Astrocyte (in vitro differentiated cells and primary cell): ENCODE measurements at places on chromosomes 3 and 15. TPM values are rescaled to one million over a fixed set of nuclear protein-coding genes. Genes with fewer than 3 reads are reported as not detected.

- H3K36me3 ChIP-seq: no peaks in the 10 kb centered on the region
- H3K4me1 ChIP-seq: peaks cover 4% of the 10 kb centered on the region
- no peaks in the 10 kb centered on the region for H3K27me3 ChIP-seq
- DNase-seq: no peak
- H3K4me3 ChIP-seq: no peak overlapping the region
Observed at GRCh38 chr3:143081844-143082778, 37.5 kb upstream of the CHST2 start.

- H3K4me1 ChIP-seq: no peaks in the 10 kb centered on the region
- no peaks in the 10 kb centered on the region for H3K36me3 ChIP-seq
- no peak overlapping the region for H3K27ac ChIP-seq
Observed at GRCh38 chr3:126732281-126733060, 28.4 kb downstream of the CHCHD6 start.

DNA sequence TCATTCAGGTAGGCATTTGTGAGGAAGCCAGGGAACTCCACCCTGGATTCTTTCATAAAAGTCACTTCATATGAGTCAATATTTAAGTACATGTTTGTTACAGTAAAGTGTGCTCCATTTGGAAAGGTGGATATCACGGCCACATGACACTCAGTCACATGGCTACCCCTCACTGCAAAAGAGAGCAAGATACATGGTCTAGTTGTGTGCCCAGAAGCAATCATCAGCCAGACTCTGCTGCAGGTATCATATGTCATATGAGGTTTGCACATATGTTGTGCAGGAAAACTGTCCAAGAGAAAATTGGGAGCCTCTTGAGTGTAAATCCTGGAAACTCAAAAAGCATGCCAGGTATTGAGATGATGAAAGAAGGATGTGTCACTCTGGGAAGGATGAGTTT lies 55.0 kb upstream of the NMNAT3 start:
- no peaks in the 10 kb centered on the region for H3K27me3 ChIP-seq
- no peak overlapping the region for H3K4me3 ChIP-seq
- no peaks in the 10 kb centered on the region for H3K36me3 ChIP-seq
- DNase-seq: no peak
- no peaks in the 10 kb centered on the region for H3K4me1 ChIP-seq
- no peak overlapping the region for H3K27ac ChIP-seq

DNA sequence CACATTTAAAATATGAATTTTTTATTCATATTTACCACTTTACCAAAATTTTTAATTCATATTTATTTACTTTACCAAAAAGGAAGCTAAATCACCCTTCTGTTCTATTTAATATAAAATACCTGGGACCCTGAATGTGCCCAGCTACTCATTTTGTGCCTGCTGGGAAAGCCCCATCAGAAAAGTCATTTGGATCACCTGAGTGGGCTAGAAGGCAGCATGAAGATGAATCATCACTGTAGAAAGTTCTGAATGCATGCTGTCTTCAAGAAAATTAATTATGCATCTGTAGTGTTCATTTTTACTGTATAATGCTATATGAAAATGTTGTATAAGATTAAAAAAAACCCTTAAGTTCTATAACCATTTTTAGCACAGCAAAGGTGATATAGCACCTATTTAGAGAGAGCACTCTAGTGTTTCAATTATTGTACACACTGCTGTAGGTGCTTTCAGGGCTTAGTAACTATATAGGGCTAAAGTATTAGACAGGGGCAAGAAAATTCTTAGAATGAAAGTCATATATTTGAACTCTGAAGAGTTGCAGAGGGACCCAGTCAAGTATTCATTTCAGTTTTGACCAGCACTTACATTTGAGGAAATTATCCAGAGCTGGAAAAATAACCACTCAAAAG lies 175.1 kb downstream of the NFKBIZ start:
- H3K36me3 ChIP-seq: no peaks in the 10 kb centered on the region
- H3K4me3 ChIP-seq: no peak overlapping the region
- no peaks in the 10 kb centered on the region for H3K27me3 ChIP-seq
- no peak overlapping the region for H3K27ac ChIP-seq
- DNase-seq: no peak
- H3K4me1 ChIP-seq: no peaks in the 10 kb centered on the region

GRCh38 chr3:132020058-132020457 lies 14.8 kb downstream of the CPNE4 start:
- no peak for DNase-seq
- H3K27ac ChIP-seq: no peak overlapping the region
- no peaks in the 10 kb centered on the region for H3K36me3 ChIP-seq
- H3K27me3 ChIP-seq: peaks cover 3% of the 10 kb centered on the region

DNA sequence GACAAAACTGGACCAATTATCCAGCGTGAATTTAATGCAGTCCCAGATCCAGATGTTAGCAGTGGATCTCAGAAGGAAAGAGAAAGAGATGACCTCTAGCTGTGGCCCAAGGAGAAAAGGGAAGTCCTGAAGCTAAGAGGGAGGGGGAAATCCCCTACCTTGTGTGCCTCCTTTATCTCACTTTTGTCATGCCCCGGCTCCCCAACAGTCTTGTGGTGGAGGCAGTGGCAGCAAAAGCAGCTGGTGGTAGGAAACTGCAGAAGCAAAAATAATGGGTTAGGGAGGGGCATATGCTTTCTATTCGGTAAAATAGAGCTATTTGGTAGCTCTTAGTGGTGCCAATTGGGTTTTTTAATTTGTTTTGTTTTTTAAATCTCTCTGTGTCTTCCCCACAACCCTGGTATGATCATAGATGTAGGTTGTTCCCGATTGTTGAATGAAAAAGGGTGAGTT lies 56.5 kb downstream of the MCTP2 start:
- no peak overlapping the region for H3K27ac ChIP-seq
- H3K36me3 ChIP-seq: no peaks in the 10 kb centered on the region
- no peaks in the 10 kb centered on the region for H3K4me1 ChIP-seq
- no peak overlapping the region for H3K4me3 ChIP-seq
- H3K27me3 ChIP-seq: no peaks in the 10 kb centered on the region

GRCh38 chr15:52334491-52335160 lies 39.0 kb upstream of the MYO5C start:
- H3K27ac ChIP-seq: no peak overlapping the region
- H3K4me1 ChIP-seq: peaks cover 21% of the 10 kb centered on the region
- DNase-seq: no peak
- peaks cover 3% of the 10 kb centered on the region for H3K36me3 ChIP-seq
- H3K4me3 ChIP-seq: no peak overlapping the region

DNA sequence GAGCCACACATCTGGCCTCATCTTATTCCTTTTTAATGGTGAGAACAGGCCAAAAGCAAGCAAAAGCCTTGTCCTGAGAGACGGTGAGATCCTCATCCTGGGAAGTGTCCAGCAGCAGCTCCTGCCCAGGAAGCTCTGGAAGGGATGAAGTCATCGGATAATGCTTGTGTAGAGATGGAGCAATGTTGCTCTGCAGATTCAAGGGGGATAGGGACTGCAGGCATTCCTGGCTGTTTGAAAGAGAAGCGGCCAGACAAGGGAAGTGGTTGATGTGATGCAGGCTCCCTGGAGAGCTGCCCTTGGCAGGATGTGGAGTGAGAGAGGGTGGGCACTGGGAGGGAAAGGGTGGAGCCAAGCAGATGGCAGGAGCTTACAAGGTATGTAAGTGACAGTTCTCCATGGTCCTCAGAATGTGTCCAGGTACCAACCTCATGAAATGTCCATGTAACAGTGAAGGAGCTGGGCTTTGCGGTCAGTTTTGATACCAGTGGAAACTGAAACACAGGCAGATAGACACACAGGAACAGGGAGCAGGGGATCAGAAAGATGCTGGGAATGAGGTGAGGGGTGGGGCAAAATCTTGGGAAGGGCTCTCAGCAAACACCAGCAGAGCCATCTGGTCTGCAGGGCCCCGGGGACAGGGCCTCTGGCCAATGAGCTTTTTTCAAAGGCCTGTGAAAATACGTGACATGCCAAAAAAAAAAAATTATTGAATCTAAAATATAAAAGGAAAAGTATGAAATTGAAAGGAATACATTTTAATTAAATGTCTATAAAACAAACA lies 32.2 kb upstream of the LACTB start:
- no peak overlapping the region for H3K4me3 ChIP-seq
- peaks cover 22% of the 10 kb centered on the region for H3K4me1 ChIP-seq
- DNase-seq: peak; percentile 94
- H3K36me3 ChIP-seq: no peaks in the 10 kb centered on the region
- H3K27me3 ChIP-seq: no peaks in the 10 kb centered on the region

GRCh38 chr3:66938338-66938963 lies 59.7 kb upstream of the KBTBD8 start:
- H3K27ac ChIP-seq: no peak overlapping the region
- DNase-seq: peak; percentile 27
- no peaks in the 10 kb centered on the region for H3K36me3 ChIP-seq

GRCh38 chr3:190591080-190591479 lies 77.2 kb downstream of the IL1RAP start:
- H3K27me3 ChIP-seq: no peaks in the 10 kb centered on the region
- no peak overlapping the region for H3K4me3 ChIP-seq
- peaks cover 8% of the 10 kb centered on the region for H3K4me1 ChIP-seq
- no peak overlapping the region for H3K27ac ChIP-seq
- H3K36me3 ChIP-seq: no peaks in the 10 kb centered on the region
- no peak for DNase-seq

DNA sequence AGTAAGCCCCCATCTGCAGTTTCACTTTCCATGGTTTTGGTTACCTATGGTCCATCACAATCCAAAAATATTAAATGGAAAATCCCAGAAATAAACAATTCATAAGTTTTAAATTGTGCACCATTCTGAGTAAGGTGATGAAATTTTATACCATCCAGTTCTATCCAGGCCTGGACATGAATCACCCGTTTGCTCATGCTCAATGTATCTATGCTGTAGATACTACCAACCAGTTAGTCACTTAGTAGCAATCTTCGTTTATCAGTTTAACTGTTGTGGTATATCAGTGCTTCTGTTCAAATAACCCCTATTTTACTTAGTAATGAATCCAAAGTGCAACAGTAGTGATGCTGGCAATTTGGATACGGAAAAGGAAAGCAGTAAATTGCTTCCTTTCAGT lies 381.9 kb upstream of the AGTR1 start:
- no peaks in the 10 kb centered on the region for H3K27me3 ChIP-seq
- no peak for DNase-seq
- H3K4me3 ChIP-seq: no peak overlapping the region
- peaks cover 6% of the 10 kb centered on the region for H3K4me1 ChIP-seq
- no peaks in the 10 kb centered on the region for H3K36me3 ChIP-seq

- DNase-seq: no peak
- no peaks in the 10 kb centered on the region for H3K27me3 ChIP-seq
- no peak overlapping the region for H3K4me3 ChIP-seq
- H3K4me1 ChIP-seq: no peaks in the 10 kb centered on the region
- no peaks in the 10 kb centered on the region for H3K36me3 ChIP-seq
- no peak overlapping the region for H3K27ac ChIP-seq
Observed at GRCh38 chr3:100981164-100981911, 11.9 kb downstream of the ABI3BP start.

DNA sequence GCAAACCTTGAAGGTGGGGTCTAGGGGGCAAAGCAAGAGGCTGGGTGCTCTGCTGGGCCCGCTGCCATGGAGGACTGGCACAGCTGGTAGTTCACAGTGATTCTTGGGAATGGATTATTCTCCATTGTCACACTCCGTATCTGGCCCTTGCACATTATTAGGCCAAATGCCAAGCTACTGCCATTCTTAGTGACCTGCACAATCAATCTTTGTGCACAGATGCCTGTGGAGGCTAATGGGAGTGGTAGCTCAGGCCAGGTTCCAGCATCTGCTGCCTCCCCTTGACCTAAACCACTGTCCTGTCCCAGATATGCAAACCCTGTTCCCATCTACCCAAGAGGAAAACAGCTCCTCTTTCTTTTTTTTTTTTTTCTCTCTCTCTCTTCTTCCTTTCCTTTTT lies 67.5 kb downstream of the TIPARP start:
- H3K27ac ChIP-seq: no peak overlapping the region
- H3K36me3 ChIP-seq: no peaks in the 10 kb centered on the region
- no peak for DNase-seq

DNA sequence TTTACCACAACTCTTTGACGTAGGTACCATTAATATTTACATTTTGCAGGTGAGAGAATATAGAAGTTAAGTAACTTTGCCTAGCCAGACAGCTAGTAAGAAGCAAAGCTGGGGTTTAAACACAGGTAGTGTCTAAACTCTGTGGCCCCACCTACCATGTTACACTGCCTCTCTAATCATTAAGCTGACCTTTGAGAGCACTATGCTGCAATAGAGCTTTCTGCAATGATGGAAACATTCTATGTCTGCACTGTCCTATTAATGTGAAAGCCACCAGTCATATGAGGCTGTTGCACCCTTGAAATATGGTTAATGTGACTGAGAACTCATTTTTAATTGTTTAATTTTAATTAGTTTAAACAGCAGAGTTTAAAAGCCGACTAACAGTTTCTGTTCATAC lies 6.3 kb upstream of the RARB start:
- H3K4me1 ChIP-seq: peaks cover 27% of the 10 kb centered on the region
- H3K4me3 ChIP-seq: no peak overlapping the region
- DNase-seq: no peak
- no peaks in the 10 kb centered on the region for H3K27me3 ChIP-seq

- H3K27ac ChIP-seq: no peak overlapping the region
- no peak overlapping the region for H3K4me3 ChIP-seq
- H3K4me1 ChIP-seq: no peaks in the 10 kb centered on the region
- DNase-seq: no peak
- H3K36me3 ChIP-seq: no peaks in the 10 kb centered on the region
- no peaks in the 10 kb centered on the region for H3K27me3 ChIP-seq
Observed at GRCh38 chr15:62052713-62053112, 7.5 kb downstream of the VPS13C start.

GRCh38 chr3:171248426-171249111 lies 211.6 kb downstream of the TNIK start:
- H3K36me3 ChIP-seq: no peaks in the 10 kb centered on the region
- no peak overlapping the region for H3K4me3 ChIP-seq
- H3K4me1 ChIP-seq: no peaks in the 10 kb centered on the region
- H3K27me3 ChIP-seq: no peaks in the 10 kb centered on the region

DNA sequence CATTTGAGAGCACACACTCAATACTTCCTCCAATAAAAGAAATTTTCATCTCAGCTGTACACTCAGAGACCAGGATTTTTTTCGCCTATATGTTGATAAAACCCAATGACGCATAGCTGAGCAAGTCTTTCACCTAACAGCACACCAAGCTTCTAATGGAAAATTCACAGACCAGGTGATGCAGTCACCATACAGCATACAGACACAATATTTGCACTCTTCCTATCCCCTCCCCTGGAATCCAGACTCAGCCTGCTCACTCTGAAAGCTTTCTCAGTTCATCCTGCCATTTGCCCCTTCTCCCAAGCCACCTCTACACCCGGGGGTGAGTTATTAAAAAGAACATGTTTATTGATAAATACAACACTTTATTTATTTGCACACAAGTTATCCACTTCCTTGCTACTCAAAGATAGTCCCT lies 1.7 kb downstream of the TBC1D5 start:
- no peaks in the 10 kb centered on the region for H3K27me3 ChIP-seq
- H3K27ac ChIP-seq: peak overlapping the region; percentile 91
- peak overlapping the region; percentile 79 for H3K4me3 ChIP-seq
- peak; percentile 66 for DNase-seq
- H3K36me3 ChIP-seq: no peaks in the 10 kb centered on the region
- peaks cover 20% of the 10 kb centered on the region for H3K4me1 ChIP-seq

The POTEB gene
- not detected in 2 replicates for total RNA-seq

The GRK7 gene
- not detected in 2 replicates for total RNA-seq

The CTXN2 gene
- not detected in 2 replicates for total RNA-seq

The A4GNT gene
- not detected in 2 replicates for total RNA-seq
